Activated CD4-positive, alpha-beta T cell treated with anti-CD3 and anti-CD28 coated beads, Interleukin-2, amount 10 ng/mL, durations not matched to agents 24 days and 14 days (primary cell): ENCODE measurements at places on chromosomes 16 and 17.

- no peak for DNase-seq
- H3K36me3 ChIP-seq, result no peaks in the 10 kb centered on the region
- H3K27me3 ChIP-seq, result peaks cover 9% of the 10 kb centered on the region
- H3K4me1 ChIP-seq, result no peaks in the 10 kb centered on the region
- no peak overlapping the region for H3K27ac ChIP-seq
These were observed 20.5 kb upstream of the SDR42E2 start for GRCh38 chr16:22141767-22142166.

- H3K4me3 ChIP-seq, result peak within 1 kb of the TSS; percentile 75
- no peaks in the 10 kb centered on the region for H3K36me3 ChIP-seq
- peaks cover 8% of the 10 kb centered on the region for H3K27me3 ChIP-seq
- H3K4me1 ChIP-seq, result peaks cover 19% of the 10 kb centered on the region
- peak; percentile 75 for DNase-seq
These were observed at the start of gene DRC7 for GRCh38 chr16:57694725-57695679. DRC7 (plus strand) TSS chr16:57694806; CDS start chr16:57697950, 3,144 bp downstream.

DNA sequence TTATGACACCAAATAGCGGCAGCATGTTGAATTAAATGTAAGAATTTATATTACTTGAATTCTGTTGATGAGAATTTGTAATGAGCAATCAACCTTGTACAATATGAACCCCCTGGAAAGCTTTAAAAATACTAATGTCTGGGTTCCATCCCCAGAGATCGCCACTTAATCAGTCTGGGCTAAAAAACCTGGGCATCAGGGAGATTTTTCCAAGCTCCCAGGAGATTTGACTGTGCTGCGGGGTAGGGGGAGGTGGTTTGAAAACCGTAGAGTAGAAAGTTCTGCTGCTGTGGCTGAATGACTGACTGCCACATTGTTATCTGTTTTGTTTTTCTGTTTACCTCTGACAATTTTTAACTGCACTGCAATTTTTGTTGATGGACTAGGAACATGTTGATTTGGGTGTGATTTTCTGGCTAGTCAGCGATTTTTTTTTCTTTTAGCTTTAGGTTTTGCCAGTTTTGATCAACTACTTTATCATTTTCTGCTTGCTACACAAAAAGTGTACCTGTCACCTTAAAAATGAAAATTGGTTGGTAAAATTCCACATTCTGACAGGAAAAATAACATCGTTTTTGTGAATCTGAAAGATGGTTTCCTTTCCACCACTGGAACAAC is 79.3 kb downstream of the PCTP start:
- no peak overlapping the region for H3K27ac ChIP-seq
- no peak for DNase-seq
- peaks cover 1% of the 10 kb centered on the region for H3K27me3 ChIP-seq
- no peak overlapping the region for H3K4me3 ChIP-seq

DNA sequence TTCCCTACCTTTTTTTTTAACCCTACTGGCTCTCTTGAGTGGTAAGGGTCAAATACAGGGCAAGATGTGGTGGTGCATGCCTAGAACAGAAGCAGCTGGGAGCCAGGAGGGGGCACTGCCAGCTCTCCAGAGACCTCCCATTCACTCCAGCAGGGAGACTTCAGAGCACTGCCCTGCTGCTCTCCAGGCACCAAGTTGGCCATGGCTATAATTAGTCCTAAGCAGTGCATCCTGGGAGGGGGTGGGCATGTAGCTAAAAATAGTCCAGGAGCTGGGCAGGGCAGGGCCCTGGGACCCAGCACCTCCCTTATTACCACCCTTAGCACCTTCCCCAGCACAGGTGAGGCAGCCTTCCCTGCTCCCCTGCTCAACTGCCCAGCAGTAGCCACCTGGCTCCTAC is 3.5 kb downstream of the CORO6 start:
- peaks cover 48% of the 10 kb centered on the region for H3K4me1 ChIP-seq
- H3K4me3 ChIP-seq, result no peak overlapping the region
- H3K27me3 ChIP-seq, result peaks cover 6% of the 10 kb centered on the region
- no peak overlapping the region for H3K27ac ChIP-seq

DNA sequence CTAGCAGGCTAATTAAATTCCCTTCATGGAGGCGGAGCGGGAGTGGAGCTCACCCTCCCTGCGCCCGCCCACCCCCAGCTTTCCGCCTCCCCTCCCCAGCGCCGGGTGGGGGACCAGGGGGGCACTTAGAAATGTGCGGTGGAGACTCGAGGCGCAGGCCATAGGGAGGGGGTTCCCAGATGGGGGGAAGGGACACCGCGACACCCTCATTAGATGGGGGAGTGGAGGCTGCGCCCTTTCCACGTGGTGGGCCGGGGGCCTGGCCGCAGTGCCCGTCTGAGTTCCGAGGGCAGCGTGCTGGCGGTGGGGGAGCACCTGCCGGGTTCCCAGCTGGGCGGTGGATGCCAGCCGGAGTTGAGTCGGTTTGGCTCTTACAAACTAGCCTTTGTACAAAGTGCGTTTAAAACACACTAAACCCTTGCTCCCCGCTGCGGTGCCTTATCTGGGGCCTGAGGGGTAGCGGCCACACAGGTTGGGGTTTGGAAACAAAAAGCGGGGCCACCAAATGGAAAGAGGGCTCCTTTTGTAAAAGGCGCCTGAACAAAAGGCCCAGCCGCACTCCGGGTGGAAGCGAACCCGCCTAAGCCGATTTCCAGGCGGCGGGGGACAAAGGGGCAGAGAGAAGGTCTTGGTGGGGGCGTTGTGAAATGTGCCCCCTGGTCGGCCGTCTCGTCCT is 1.4 kb downstream of the GSE1 start:
- peak; percentile 64 for DNase-seq
- peak overlapping the region; percentile 51 for H3K4me3 ChIP-seq
- H3K27ac ChIP-seq, result no peak overlapping the region
- H3K4me1 ChIP-seq, result peaks cover 30% of the 10 kb centered on the region
- peaks cover 2% of the 10 kb centered on the region for H3K36me3 ChIP-seq

GRCh38 chr16:50251375-50252081 is 14.8 kb upstream of the ADCY7 start:
- peaks cover 16% of the 10 kb centered on the region for H3K27me3 ChIP-seq
- no peaks in the 10 kb centered on the region for H3K36me3 ChIP-seq
- H3K4me3 ChIP-seq, result no peak overlapping the region
- DNase-seq, result no peak

DNA sequence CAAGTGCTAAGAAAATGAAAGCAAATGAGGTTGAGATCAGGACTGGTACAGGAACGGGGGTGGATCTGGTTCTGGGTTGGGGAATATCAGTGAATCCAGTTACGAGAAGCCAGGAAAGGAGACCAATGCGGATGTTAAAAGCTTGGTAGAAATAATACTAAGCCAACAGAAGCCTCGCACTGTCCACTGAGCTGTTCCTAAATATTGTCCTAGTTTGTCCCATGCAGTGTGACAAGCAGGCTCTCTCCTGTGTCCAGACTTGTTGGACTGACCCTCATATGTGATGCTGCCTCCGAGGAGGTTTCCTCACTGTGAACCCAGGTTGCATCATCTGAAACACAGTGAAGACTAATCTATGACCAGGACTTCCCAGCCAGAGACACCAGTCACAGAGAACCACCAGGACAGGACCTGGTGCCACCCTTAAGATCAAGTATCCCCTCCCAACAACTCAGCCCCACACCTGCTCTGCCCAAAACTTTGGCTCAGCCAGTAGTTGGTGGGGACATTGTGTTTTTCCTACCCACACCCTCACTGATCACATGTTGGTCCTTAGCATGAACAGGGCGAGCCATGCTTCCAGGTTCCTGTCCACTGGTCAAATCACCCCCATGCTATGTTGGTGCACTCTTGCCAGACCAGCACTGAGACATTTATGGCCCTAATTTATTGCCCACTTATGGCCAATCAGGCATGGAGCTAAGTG is 32.7 kb upstream of the SCNN1B start:
- no peak for DNase-seq
- H3K4me3 ChIP-seq, result no peak overlapping the region
- H3K27me3 ChIP-seq, result peaks cover 2% of the 10 kb centered on the region
- H3K4me1 ChIP-seq, result no peaks in the 10 kb centered on the region

DNA sequence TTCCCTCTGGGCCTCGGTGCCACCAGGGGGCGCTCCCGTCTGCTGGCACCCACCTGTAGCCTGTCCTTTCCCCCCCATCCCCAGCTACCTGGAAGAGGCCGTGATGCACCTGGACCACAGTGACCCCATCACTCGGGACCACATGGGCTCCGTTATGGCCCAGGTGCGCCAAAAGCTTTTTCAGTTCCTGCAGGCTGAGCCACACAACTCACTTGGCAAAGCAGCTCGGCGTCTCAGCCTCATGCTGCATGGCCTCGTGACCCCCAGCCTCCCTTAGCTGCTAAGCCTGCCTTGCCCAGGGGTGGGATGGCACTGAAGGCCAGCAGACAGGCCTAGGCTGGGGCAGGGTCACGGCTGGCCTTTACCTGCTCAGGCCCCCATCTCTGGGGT is 818 bp upstream of the NRN1L start:
- no peak overlapping the region for H3K4me3 ChIP-seq
- peaks cover 43% of the 10 kb centered on the region for H3K36me3 ChIP-seq
- H3K27ac ChIP-seq, result no peak overlapping the region
- DNase-seq, result peak; percentile 92

DNA sequence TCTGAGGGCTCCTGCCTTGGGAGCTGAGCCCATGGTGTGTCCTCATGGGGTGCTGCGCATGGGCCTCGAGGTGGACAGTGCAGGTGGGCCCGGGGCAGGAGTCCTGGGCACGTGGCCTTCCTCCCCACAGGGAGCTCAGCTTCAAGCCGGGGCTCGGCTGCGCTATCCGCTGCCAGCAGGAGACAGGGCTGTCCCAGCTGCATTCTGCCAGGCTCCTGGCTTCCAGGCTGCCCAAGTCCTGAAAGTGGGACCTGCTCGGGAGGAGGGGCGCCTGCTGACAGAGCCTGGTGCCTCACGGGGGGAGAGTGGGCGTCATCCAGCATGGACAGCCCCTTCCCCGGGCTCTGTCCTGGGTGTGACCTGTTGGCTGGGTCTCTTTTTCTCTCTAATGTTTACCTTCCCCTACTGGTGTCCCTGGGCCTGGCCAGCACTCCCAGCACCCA is 7.1 kb downstream of the TRAF7 start:
- H3K36me3 ChIP-seq, result peaks cover 18% of the 10 kb centered on the region
- peaks cover 9% of the 10 kb centered on the region for H3K4me1 ChIP-seq
- H3K4me3 ChIP-seq, result no peak overlapping the region

DNA sequence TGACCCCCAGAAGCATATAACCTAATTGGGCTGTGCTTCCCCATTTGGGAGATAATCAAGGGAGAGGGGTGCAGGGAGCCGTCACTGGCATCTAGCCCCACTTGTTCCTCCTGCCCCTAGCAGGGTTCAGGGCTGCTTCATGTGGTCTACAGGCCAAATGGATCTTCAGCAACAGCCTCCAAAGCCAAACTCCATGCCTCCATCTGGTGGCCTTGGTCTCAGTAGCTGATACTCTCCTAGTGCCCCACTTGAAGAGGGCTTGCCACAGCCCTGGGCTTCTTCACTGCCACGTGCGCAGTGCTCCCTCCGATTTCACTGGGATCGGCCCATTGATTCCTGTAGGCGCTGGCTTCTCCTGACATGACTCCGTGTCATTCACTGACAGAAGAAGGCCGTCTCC is 24.6 kb downstream of the LYRM9 start:
- H3K4me1 ChIP-seq, result peaks cover 3% of the 10 kb centered on the region
- H3K27me3 ChIP-seq, result no peaks in the 10 kb centered on the region
- no peak overlapping the region for H3K4me3 ChIP-seq
- no peaks in the 10 kb centered on the region for H3K36me3 ChIP-seq
- DNase-seq, result no peak
- no peak overlapping the region for H3K27ac ChIP-seq

- peaks cover 8% of the 10 kb centered on the region for H3K4me1 ChIP-seq
- no peaks in the 10 kb centered on the region for H3K27me3 ChIP-seq
- no peak overlapping the region for H3K27ac ChIP-seq
- no peak for DNase-seq
These were observed 9.7 kb upstream of the RSKR start for GRCh38 chr17:28623696-28624095.

- peak; percentile 39 for DNase-seq
- H3K36me3 ChIP-seq, result peaks cover 41% of the 10 kb centered on the region
- H3K4me1 ChIP-seq, result peaks cover 45% of the 10 kb centered on the region
- no peaks in the 10 kb centered on the region for H3K27me3 ChIP-seq
- H3K27ac ChIP-seq, result peak overlapping the region; percentile 88
These were observed 12.2 kb downstream of the N4BP1 start for GRCh38 chr16:48597563-48598387.

DNA sequence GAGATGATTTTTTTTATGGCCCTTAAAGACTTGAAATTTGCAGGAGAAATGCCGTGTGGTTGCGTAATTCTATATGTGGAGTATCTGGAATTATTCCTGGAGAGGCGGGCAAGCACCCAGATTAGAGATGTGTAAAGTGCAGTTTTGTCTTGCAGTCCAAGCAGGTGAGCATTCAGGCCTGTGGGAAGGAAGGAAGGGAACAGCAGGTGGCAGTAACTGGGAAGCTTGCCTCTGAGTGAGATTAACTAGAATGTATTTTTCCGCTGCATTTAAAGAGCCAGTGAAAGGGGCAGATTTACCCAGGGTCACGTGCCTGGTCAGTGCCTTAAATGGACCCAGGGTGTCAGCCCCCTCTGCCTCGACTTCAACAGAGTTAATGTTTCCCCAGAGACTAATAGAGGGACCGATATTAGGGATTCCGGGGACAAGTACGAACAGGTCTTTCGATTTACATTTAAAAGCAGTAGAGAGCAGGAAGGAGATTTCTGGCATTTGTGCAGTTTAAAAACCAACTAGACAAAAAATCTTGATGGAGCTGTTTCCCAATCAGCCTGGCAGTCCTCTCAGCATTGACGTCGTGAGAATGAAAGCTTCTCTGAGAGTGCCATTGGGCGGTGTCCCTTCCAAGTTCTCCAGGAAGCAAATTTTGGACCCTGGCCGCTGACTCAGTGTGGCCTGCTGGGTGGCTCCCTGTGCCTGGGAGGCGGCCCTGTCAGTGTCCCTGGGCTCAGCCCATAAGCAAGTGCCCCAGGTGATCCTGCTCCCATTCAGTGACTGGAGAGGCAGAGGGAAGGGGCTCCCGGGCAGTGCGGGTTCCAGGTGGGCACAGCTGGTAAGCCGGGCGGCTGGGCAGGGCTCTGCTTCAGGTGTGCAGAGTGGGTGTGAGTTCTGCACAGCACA is 38.2 kb downstream of the KSR1 start:
- no peaks in the 10 kb centered on the region for H3K27me3 ChIP-seq
- H3K36me3 ChIP-seq, result peaks cover 29% of the 10 kb centered on the region
- no peak for DNase-seq
- no peak overlapping the region for H3K4me3 ChIP-seq
- H3K27ac ChIP-seq, result peak overlapping the region; percentile 26

DNA sequence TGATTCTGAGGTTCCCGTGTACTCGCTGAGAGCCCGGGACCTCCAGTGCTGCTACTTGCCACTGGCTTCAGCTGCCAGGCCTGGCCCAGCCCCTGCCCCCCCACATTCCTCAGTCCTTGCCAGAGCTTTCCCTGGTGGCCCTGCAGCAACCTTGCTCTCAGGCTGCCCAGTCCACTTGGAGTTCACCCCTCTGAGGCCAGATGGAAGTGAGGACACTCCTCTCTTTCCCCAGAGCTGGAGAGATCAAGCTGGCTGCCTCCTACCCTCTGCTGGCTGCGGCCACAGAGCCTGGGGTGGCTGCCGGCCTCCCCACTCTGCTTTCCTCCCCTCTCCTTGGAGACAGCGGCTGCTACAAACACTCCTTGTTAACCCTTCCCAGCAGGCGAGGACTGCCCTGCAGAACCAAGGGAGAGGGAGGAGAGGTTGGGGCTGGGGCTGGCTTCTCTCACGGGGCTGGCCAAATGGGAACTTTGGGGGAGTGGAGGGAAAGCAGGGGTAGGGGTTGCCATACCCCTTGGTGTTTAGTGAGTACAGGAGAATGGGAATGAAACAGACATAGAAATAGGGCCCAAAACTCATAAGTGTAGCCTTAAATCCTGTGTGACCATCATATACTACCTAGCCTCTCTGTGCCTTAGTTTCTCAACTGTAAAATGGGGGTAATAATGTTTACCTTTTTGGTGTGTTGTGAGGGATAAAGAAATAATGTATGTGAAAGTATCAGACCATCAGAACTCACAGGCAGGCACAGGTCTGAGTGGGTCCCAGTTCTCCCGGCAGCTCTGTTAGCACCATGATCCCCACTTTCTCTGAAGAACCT is at the start of gene GAS2L2:
TSS of gene GAS2L2 (minus strand) at position 295 of the 820 bp plus-strand sequence. CDS start 389 bp downstream, outside the sequence.
- H3K4me3 ChIP-seq, result no peak within 1 kb of the TSS
- peaks cover 40% of the 10 kb centered on the region for H3K27me3 ChIP-seq
- H3K27ac ChIP-seq, result no peak within 1 kb of the TSS
- no peaks in the 10 kb centered on the region for H3K36me3 ChIP-seq
